ENCODE measurements at places on chromosomes 5 and 9.

DNA sequence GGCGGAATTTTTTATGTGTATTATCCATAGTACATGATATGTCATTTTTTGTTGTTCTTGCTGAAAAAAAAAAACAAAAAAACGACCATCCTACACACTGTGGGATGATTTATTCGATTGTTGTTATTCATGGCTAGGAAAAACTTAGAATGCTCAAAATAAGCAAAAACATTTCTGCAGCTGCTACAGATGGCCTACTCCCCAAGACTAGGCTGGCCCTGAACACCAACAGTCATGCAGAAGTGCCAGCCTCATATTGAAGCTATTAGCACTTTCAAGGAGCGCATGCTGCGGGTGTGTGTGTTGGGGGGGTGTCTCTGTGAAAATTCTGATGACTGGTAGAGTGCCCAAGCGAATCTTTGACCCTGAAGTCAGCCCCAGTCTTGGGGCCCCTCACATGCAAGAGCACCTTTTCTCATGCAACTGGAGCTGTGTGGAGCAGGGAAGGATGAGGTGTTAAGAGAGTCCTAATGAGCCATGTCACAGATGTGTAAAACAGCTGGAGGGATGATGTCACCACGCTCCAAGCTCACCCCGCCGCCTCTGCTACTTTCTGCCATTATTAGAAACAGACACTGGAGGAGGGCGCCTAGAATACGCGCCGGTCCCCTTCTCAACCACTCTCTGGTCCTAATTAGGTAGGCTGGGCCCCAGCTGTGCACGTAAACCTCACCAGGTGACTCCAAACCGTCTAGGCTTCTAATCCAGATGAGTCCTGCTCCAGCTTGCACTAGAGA lies 61.0 kb upstream of the SMIM23 start:
- DNase-seq, result no peak

GRCh38 chr5:129541648-129542251 lies 81.7 kb downstream of the ADAMTS19 start:
- no peak for DNase-seq

GRCh38 chr5:77486344-77486962 lies 5.7 kb downstream of the WDR41 start:
- no peak for DNase-seq

DNA sequence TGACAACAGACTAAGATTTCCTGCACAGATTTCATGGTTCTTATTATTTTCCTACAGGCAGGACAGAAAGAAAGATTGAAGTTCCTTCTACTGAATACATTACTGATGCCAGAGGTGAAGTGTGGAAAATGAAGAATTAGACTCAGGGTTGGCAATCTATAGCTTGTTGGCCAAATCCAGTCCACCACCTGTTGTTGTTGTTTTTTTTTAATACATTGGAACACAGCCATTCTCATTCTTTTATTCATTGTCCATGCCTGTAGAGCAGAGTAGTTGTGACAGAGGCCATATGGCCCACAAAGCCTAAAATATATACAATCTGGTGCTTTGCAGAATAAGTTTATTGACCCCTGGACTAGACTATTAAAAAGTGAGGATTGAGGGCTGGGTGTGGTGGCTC lies 5.8 kb upstream of the PLPPR1 start:
- no peak for DNase-seq
